GM06990 (cell line): ENCODE measurements at places on chromosomes 2 and 18.

GRCh38 chr2:228339525-228339924, 158.0 kb upstream of the SPHKAP start:
- DNase-seq = no peak

GRCh38 chr2:179454443-179455171, 190.0 kb upstream of the SESTD1 start:
- no peak for DNase-seq

GRCh38 chr2:64904413-64905329, 84.5 kb upstream of the SLC1A4 start:
- DNase-seq = no peak

- DNase-seq = no peak
These were observed 304.6 kb upstream of the ZEB2 start for GRCh38 chr2:144824306-144825080.

DNA sequence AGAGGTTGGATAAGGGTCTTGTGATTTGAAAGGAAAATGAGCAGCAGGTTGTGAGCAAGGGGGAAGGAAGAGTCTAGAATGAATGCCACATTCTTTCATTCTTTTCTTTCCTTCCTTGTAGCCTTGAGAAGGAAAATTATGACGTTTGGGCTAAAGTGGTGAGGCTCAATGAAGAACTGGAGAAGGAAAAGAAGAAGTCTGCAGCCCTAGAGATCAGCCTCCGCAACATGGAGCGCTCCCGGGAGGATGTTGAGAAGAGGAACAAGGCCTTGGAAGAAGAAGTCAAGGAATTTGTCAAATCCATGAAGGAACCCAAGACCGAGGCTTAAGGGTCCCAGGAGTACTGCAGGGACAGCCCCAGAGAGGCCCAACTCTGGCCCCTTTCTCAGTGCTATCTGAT, 45.3 kb downstream of the BMP10 start:
- no peak for DNase-seq

GRCh38 chr2:199738727-199739412, 112.1 kb downstream of the FTCDNL1 start:
- no peak for DNase-seq

DNA sequence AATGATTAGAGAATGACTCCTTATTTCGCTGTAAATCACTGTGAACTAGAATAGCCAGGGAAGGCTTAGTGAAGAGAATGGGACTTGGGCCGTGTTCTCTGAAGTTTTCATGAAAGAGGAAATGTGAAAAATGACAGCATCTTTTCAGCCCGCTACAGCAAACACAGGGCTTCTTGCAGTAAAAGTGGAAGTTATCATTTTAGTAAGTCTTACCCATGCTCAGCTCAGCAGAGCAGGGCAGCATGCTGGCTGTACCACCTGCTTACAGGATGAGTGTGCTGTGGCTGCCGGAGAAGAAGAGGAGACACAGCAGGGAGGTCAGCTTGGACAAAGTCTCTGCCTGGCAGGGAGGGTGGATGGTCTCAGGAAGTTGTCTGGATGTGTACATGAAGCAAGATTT, 300.7 kb upstream of the DLGAP1 start:
- DNase-seq = peak; percentile 69
